Left renal cortex interstitium (tissue), 4 donors: ENCODE measurements at places on chromosomes 1 and 21. TPM values are rescaled to one million over a fixed set of nuclear protein-coding genes. Genes with fewer than 3 reads are reported as not detected.

- DNase-seq = no peak
Measured at GRCh38 chr1:8873506-8874229, 4.8 kb downstream of the ENO1 start.

DNA sequence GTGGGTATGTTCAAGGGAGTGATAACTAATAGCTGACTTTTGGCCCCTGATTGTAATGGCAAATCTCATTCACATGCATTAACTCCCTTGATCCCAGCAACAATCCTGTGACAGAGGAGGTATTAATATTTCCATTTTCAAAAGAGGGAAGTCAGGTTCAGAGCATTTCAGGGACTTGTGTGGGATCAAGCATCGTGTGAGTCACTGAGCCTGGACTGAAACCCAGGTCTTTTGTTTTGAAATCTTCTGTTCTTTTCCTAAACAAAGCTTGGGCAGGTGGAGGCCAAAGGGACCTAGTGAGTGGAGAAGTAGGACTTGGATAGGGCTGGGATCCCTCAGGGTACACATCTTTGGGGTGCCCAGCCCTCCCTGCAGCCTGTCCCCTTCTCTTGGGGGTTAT, 37.9 kb downstream of the ETNK2 start:
- no peak for DNase-seq

DNA sequence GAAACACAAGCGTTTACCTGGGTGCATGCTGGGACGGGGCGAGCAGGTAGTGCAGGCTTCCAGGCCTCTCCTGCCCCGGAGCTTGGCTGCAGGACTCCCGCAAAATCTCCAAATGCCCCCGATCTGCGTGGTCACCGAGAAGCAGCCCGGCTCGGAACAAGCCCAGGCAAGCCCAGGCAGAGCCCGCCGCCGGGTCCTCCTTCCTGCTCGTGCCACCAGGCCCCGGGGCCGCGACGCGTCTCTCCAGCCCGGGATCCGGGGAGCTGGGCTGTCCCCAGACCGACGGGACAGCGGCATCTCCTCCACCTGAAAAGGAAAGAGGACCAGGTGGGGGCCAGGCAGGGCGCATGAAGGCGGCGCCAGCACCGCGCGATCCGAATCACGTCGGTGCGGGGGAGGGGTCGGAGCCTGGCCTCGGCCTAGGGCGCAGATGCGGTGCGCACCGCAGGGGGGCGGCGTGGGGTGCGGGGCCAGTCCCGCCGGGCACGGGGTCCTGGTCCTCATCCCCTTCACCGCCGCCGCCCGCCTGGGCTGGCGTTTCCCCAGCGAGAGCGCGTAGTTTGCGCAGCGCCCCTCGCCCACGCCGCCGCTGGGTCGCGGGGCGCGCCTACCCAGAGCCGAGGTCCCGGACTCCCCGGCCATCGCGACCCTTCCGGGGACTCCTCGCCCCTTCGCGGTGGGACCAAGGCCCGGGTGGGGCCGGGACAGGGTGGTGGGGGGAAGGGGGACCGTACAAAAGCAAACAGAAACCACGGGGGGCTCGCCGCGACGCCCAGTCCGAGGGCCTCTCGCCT, 52.4 kb upstream of the H6PD start:
- DNase-seq = no peak

GRCh38 chr1:157115851-157116736, 16.5 kb upstream of the ETV3L start:
- no peak for DNase-seq

DNA sequence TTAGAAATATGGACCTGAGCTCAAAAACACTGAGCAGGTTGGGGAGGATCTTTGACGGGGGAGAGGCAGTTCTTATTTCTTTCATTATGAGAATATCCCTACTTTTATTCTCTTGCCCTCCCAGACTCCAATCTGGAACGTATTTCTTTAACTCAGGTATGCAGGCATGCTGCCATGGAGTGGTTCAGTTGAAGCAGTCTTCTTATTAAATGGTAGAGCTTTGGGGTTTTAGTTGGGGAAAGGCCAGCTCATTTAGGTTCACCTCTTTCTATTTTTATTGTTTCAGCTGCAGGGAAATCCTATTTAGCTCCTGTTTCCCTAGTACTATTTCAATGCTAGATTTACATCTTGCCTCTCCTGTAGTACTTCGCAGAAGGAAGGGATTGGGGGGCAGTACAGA, 198.9 kb downstream of the TTLL7 start:
- no peak for DNase-seq

The ACTN2 gene
- 0.33 TPM for polyA plus RNA-seq

DNA sequence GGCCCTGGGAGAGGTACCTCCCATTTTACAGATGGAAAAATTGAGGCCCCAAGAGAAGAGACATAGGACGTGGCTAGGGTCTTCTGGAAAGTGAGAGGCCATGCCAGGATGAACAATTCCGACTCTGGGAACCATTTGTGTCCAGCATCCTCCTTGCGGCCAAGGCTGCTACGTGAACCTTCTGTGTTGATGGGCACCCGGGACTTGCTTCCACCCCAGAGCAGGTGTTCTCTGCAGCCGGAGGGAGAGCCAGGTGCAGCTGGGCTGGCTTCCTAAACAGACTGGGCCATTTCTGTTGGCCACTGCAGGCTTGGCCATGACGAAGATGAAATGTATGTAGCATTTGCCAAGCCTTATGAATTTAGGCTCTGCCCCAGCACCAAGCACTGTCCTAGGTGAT, 118.9 kb downstream of the PRDM2 start:
- no peak for DNase-seq

DNA sequence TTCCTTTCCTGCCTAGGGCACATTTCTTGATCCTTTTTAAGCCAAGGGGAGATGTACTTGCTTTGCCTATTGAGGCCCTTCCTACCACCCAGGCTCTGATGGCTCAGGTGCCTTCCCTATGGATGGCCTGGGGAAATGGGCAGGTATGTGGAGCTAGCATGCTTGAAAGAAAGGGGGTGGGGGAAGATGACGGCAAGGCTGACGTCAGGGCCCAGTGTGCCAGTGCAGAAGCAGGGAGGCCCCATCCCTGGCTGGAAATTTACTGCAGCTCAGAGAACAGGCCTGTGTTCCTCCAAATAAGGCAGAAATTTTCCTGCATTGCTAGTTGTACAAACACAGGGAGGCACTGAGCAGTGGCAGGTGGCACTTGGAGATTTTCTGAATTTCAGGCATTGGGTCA, 453.2 kb upstream of the VAMP3 start:
- no peak for DNase-seq

GRCh38 chr1:80925130-80925805, 875.5 kb upstream of the ADGRL2 start:
- no peak for DNase-seq

DNA sequence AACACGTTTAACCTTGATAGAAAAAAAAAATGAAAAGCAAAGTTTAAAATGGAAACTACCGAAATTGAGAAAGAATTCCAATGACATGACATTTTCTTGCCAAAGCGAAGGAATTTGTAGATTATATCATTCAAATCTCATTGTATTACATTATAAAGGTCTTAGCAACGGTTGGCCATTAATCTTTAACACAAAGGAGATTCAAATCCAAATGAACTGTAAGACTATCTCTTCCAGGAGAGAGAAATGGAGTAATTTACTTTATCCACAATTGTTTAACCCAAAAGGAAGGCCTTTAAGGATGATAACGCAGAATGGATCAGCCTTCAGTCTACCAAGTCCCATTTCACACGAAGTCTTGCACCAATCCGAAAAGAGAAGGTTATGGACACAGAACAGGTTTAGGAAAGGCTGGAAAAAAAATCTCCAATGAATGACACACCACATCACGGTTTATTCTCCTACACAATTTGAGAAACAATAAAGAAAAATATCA, 1.5 kb downstream of the ENAH start:
- DNase-seq = no peak

- DNase-seq = no peak
Measured at GRCh38 chr1:17163789-17164666, 40.9 kb upstream of the PADI1 start.

DNA sequence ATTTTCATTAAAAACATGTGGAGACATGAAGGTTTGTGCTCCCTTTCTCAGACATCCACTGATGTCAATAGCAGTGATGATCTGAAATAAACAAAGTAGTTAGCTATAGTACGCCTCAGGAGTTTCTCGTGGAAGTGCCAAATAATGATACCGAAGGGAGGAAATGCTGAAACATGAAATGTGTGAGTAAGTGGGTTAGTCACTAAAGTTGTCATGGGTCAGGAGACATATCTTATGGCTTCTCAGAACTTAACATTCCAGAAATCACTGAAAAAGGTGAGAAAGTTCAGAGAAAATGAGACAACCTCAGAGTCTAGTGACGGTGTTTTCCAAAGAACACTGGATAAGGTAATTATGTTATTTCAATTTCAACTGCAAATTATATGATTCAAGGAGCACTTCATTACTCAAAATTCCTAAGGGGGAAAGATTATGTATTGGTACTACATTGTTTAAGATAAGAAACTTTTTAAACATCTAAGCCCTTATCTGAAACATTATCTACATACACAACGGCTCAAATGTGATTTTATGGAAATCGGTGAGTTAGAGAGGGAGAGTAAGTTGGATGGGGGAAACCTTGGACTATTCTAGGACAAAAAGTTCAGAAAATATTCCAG, 20.6 kb downstream of the NIBAN1 start:
- DNase-seq = no peak

The RPL5 gene
- polyA plus RNA-seq = 2,539 TPM

The S100A11 gene
- 267 TPM for polyA plus RNA-seq

DNA sequence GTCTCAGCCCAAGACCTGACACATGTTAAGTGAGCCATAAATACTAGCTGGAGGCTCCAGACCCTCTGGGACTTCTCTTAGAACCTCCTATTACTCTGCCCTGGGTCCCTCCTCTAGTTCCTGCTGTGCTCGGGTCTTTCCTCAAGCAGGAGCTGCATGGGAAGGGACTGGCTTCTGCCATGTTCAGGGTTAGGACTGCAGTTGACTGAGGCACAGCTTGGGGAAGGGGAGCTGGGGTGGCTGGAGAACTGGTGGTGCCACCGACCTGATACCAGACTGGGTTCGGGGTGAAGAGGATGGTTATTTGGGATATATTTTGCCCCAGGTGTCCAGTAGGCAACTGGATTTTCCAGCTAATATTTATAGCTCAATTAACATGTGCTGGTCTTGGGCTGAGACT, 15.7 kb downstream of the HYI start:
- no peak for DNase-seq

The NPR1 gene
- 62.7 TPM for polyA plus RNA-seq

The KLF17 gene
- polyA plus RNA-seq = not detected

GRCh38 chr1:228150120-228150460, 360 bp downstream of the GJC2 start:
- no peak for DNase-seq

GRCh38 chr1:157108448-157108847, 8.8 kb upstream of the ETV3L start:
- DNase-seq = no peak

- no peak for DNase-seq
Measured at GRCh38 chr21:16517383-16517782, 787.6 kb downstream of the USP25 start.

The CLEC20A gene
- polyA plus RNA-seq = 0.33 TPM

DNA sequence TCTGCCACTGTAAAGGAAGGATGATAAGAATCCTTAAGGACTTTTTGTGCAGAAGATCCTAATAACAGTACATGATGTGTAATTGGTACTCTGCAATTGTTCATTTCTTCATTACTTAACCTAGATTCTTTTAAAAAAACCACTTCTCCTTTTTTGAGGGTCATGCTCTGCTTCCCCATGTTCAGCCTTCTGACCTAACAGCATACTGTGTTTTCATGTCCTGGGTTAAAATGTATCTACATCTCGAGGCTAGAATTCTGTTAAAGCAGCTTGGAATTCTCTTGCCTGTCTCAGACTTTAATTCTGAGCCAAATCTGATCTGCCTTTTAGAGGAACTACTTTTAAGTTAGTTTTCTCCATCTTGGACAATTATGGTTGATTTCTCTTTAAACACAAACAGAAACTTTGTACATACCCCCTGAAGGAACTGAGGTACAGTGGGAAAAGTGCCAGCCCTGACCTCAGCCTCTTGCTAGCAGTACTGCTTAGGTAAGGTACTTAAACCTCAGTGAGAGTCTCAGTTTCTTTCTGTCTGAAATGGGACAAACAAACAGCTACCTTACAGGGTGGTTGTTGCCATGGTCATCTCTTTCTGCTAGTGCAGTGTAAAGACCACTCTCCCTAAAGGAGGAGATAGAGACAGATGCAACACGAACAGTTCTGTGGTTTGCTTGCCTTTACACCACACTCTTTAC, 103.2 kb upstream of the DYNLT5 start:
- DNase-seq = no peak

The OR2C3 gene
- 1.3 TPM for polyA plus RNA-seq
